AG20443 (cell line): ENCODE measurements at places on chromosomes 11 and 22.

- DNase-seq = no peak
Observed at GRCh38 chr22:38862375-38863329, 9.4 kb downstream of the CBX6 start.

DNA sequence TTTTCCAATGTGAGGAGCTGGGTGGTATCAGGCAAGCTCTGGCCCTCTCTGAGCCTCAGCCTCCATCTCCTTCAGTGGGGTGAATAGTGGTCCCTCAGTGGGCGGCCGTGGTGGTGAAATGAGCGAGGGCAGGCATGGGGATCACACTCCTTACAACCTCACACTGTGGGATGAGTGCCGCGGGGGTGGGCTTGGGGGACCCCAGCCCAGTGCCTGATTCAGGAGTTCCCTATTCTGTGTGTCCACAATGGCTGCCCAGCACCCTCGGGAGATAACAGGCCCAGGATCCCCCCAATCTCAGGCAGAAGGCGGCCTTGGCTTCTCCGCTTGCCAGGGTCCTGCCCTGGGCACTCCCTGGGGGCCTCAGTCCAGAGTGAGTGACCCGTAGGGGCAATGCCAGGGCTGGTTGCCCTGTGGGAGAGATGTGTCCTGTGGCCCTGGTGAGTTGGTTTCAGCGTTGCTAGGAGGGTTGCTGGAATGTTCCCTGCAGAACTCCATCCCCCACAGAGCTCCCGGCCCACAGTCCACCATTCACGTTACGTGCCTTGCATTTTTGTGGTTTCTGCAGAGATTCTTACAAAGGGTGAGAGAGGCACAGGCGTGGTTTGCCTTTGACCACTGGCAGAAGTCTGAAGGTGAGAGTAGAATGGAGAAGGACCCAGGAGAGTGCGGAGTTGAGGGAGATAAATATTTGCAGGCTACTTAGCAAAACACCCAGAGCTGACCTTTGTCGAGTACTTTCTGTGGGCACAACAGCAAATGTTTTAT, 2.9 kb downstream of the ALDH3B1 start:
- DNase-seq = peak; percentile 93

GRCh38 chr22:48707763-48708557, 1119.7 kb downstream of the BRD1 start:
- DNase-seq = no peak

DNA sequence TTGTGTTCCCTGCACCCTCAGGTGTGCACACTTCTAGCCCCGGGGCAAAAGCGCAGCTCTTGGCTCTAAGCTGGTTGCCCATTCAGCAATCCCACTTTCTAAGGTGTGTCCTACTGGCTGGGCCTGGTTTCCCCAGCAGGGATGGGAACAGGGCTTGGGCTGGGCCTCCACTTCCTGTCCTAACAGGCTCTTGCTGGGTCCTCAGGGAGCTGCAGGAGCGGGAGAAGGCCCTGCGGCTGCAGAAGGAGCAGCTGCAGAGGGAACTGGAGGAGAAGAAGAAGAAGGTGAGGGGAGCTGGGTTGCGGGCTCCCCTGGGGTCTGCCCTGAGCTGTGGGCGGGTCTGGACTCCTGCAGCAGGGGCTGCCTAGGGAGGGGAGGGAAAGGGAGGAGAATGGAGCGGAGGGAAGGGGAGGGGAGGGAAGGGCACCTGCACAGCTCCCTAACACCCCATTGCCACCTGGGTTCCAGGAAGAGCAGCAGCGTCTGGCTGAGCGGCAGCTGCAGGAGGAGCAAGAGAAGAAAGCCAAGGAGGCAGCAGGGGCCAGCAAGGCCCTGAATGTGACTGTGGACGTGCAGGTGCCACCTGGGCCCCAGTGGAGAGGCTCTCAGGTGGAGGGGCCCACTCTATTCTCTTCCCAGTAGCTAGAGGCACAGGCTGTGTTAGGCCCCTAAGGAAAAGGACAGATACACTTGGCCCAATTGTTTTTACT, 24.6 kb downstream of the INCENP start:
- no peak for DNase-seq

- DNase-seq = no peak
Observed at GRCh38 chr22:39635719-39636118, 65.2 kb downstream of the CACNA1I start.

DNA sequence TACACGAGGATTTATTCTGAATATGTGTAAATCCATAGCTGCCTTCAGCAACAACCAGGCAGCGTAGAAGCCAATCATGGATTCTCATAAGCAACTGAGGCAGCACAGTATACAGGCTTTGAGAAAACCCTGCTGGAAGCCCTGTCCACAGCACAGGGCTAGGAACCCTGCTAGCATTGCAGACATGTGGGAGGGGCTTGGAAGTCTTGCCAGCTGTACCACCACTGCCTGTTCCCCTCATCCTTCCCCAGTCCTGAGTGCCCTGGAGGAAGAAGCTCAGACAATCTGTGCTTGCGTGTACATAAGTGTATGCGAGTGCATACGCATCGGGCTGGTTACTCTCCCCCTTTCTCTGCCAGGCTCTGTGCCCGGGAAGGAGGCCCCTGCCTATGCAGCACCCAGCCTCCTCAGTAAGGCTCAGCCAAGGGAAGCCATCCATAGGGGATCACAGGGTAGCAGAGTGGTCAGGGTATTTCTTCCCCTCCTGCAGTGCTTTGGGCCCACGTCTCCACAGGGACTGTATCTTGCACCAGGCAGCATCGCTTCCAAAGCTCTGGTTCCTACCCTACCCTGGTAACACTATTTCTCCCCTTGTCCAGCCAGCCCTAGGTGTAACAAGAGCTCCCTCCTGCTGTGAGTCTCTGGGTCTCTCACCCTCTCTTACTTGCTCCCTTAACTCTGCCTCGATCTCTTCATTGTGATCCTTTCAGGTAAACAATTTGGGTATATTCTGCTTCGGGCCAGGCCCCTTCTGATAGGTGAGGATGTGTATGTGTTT, 90.5 kb downstream of the GALNT18 start:
- DNase-seq = no peak

- peak; percentile 50 for DNase-seq
Observed at GRCh38 chr22:41822317-41823057, 10.4 kb upstream of the SREBF2 start.

DNA sequence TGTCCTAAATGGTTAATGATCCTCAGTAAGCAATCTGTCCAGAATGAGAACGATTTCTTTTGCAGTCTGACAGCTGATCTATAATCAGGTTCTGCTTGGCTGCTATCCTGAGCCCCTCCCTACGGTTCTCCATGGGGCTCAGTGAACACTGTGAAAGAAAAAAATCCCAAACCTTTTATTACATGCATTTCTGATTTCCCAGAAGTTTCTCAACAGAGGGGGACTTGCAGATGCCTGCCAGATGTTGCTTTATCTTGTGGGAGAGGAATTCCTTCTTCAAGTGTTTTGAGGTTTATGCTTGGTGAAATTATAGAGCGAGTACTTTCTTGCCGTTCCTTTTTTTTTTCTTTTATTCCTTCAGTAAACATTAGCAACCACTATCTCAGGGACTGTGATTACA, 531.9 kb upstream of the ISX start:
- DNase-seq = no peak

- DNase-seq = no peak
Observed at GRCh38 chr11:114026355-114026754, 33.2 kb upstream of the ZBTB16 start.
